ENCODE measurements at places on chromosomes 2 and 18.

- DNase-seq: no peak
These were observed 110.0 kb upstream of the EPAS1 start for GRCh38 chr2:46187112-46187618.

- no peak for DNase-seq
These were observed 58.9 kb upstream of the NCOA1 start for GRCh38 chr2:24432121-24432520.

GRCh38 chr2:235692671-235693171 lies 198.9 kb downstream of the AGAP1 start:
- DNase-seq: no peak

GRCh38 chr18:51235009-51235789 lies 37.7 kb upstream of the MEX3C start:
- DNase-seq: no peak

DNA sequence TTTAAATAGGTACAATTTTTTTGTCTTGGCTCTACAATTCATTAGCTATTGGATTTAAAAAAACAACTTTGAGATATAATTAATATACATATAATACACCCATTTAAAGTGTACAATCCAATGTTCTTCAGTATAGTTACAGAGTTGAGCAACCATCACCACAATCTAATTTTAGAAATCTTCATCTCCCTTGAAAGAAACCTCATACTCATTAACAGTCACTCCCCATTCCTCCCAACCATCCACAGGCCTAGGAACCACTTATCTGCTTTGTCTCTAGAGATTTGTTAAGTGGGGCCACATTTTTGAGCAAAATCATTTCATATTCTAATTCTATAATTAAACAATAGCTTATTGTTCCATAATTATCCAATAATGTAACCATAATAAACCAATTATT lies 32.6 kb downstream of the MRPL33 start:
- DNase-seq: no peak

GRCh38 chr2:29055601-29056000 lies 18.7 kb downstream of the PCARE start:
- no peak for DNase-seq

DNA sequence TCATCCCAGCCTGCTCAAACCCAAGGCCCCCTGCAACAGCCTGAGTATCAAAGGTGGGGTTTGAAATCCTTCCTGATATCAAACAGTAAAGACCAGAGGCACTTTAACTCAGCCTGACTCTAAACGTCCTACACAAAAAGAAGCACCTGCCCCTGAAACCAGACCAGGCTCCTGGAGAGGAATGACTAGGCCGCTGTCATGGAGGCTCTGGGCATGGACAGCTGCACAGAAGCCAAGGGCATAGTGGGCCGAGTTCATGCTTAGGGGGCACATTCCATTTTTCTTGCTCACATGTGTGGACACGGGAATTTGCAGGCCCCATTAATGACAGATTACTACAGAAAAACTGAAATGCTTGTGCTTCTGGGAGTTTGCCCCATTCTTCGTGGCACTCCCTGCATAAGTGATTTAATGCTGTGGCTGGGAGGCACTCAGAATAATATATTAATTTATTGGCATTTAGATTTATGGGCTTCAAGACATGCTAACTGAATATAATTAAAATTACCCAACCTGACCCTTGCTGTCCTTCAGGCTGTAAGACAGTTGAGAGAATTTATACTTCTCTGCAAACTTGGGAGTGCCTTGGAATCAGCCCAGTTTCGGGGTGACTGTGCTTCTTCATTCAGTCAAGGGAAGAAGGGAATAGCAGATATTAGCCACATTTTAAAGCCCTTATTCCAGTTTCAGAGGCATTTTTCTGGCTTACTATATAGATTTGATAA lies 105.5 kb downstream of the GYPC start:
- no peak for DNase-seq

- no peak for DNase-seq
These were observed 97.9 kb upstream of the SERTAD2 start for GRCh38 chr2:64751286-64752260.

GRCh38 chr18:24726727-24727492 lies 266.5 kb downstream of the HRH4 start:
- peak; percentile 46 for DNase-seq

DNA sequence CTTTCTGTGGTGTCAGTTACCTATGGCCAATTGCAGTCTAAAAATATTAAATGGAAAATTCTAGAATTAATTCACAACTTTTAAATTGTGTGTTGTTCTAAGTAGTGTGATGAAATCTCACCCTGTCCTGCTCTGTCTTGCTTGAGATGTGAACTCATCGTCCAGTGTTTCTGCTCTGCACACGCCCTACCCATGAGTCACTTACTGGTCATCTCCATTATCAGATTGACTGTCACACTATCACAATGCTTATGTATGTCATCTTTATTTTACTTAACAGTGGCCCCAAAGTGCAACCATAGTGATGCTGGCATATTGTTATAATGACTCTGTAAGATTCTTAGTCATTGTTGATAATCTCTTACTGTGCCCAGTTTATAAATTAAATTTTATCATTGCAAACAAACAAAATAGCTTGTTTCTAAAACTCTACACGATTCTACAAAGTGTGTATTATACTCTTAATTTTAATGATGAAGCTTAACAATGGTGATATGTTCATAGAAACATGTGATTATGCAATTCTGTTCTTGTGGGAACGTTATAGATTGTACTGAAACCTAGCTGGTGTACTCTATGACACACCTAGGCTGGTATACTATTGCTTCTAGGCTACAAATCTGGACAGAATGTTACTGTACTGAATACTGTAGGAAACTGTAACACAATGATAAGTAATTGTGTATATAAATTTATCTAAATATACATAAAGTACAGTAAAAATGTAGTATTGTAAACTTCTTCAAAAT lies 1086.8 kb upstream of the PIK3C3 start:
- no peak for DNase-seq

- no peak for DNase-seq
These were observed 2.2 kb downstream of the PSD4 start for GRCh38 chr2:113175736-113176695.

DNA sequence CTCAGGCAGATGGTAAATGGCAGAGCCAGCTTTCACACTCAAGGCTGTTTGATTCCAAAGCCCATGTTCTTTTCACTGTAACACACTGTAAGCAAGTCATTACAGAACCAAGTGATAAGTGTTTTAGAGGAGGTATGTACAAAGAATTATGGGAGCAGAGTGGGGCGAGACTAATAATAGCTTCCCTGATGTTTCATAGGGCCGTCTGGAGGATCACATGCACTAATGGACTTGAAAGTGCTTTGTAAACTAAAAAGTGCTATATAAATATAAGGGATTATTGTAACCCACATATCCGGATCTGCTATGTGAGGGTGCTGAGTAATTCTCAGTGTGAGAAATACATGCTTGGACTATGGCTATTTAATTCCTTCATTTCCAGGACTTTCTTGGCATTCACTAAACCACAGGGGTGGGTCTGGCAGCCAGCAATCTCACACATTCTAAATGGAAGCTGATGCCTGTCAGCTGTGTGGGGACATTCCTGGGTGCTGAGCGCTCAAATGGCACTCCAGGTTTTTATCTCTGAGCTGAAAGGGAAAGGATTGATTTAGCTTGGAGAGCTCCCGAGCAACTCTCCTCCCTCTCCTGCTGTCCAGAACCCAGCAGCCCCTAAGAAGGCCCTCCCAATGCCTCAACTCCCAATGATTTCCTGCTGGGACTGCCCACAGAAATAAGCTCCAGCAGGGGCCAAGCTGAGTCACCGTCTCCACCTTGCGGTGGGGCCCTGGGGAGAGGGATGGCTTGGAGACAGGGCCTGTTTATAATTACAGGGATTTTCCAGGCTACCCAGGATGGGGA lies 222.8 kb downstream of the SOX11 start:
- DNase-seq: no peak

GRCh38 chr2:238853218-238853617 lies 5.3 kb downstream of the TWIST2 start:
- DNase-seq: no peak

DNA sequence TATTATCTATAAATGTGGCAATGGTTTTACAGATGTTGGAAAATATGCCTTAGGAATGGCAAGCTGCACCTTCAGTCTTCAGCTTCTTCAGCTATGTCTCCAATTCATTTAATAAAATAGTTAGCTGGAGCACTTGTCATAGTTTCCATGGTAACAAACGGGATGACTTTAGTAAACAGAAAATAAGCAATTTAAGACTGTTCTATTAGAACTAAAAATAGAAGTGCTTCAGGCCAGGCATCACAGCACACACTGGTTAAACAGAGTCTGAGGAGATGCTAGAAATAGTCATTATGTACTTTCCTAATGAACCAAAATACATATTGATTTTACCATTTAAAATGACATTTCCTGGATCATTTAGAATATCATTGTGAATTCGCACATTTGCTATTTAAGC lies 195.0 kb downstream of the GCA start:
- no peak for DNase-seq

DNA sequence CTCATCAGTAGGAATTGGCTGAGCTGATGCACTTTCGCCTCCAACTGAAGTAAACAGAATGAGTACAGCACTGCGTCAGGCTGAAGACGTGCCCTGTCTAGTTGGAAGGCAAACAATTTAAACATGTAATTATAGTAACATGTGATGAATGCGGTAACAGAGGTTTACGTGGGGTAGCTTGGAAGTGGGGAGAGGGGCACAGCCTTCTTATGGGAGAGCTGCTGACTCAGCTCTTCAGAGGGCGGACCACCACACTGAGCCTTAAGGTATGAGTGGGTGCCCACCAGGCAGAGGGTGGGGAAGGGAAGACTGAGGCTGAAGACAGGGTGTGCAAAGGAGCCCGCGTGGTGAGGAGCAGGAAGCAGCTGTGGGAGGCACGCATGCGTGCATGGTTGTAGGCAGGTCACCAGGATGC lies 6.2 kb upstream of the EHD3 start:
- DNase-seq: no peak

DNA sequence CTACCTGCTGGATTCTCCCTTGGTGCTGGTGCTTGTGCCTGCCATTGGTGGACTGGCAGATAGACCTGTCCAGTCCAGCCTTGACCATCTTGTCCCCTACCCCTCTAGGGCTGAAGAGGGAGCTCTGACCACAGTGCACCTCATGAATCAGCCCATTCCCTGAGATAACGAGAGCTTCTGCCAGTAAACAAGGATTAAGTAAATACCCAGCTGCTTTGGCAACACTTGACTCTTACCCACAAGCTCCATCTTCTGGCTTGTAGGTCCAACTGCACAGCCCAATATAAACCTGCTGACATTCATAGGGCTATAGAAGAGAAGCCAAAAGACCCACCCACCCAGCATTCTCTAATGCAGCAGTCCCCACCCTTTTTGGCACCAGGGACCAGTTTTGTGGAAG lies 186.4 kb downstream of the PIK3C3 start:
- no peak for DNase-seq
